ENCODE measurements at places on chromosomes 6 and 20.

DNA sequence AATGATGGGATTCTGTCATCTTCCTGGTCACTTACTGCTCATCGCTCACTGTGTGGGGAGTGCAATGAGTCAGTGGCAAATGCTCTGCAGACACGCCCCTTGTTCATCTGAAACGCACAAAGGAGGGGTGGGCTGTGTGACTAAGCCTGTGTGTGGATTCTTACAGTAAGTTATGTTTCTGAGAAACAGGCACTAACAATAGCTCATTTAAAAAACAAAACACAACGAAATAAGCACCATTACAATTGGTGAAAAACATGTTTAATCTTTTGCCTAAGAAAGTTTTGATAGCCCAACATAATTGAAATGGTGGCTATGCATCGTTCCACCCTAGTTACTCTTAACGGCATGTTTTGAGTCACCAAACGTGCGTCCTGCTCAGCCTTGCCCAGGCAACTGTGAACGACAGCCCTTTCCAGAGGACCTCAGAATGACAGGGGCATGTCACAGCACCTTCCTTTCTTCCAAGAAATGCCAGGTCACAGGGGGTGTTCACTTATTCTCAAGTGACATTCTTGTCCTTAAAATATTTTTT is 118.4 kb upstream of the SGK1 start:
- no peak for DNase-seq

- no peak for DNase-seq
Observed at GRCh38 chr20:47303736-47304135, 52.8 kb downstream of the ZMYND8 start.

GRCh38 chr6:69202768-69203167 is 567.7 kb downstream of the ADGRB3 start:
- no peak for DNase-seq

- no peak for DNase-seq
Observed at GRCh38 chr20:44448753-44449546, 26.7 kb upstream of the TTPAL start.

DNA sequence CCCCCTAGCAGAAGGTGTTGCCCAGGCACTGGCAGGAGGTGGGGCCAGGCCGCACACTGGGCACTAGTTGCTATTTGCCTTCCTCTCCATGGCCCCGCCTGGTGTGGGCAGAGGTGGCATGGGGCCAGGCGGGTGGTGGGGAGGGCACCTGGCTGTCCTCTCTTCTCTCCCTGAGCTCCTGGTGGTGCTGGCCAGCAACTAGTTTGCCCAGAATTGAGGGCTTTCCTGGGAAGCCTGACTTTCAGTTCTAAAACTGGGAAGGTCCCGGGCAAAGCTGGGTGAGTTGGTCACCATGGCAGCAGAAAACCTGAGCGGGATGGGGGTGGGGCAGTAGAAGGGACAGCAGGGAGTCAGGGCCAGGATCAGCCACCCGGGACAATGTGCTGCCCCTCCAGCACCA is 48.2 kb downstream of the RBM38 start:
- DNase-seq, result no peak

DNA sequence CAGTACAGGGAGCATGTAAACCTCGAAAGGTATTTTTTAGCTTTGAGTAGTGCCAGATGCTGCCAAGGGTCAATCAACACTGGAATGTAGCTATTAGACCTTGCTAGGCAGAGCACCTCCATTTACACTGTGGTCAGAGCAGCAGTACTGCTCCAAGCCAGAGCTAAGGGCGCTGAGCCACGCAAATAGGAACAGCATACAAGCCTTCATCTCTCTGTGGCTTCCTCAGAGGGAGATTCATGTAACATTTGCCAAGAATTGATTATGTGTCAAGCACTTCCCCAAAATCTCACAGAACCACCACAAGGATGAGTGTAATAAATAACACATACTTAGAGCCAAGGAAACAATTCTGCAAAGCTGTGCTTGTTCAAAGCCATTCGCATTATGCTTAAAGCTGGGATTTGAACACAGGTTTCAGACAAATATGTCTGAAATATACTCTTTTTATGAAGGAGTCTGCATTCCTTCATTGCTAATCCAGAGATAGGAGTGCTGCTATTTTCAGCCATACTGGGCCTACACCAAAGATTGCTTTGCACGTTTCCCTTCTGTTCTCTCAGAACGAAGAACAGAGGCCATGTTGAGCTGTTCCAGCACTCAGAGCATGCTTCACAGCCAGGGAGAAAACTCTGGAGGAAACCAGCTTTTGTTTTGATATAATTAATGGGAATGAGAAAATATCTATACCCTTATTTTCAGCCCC is 97.7 kb downstream of the SLC16A10 start:
- DNase-seq, result no peak

DNA sequence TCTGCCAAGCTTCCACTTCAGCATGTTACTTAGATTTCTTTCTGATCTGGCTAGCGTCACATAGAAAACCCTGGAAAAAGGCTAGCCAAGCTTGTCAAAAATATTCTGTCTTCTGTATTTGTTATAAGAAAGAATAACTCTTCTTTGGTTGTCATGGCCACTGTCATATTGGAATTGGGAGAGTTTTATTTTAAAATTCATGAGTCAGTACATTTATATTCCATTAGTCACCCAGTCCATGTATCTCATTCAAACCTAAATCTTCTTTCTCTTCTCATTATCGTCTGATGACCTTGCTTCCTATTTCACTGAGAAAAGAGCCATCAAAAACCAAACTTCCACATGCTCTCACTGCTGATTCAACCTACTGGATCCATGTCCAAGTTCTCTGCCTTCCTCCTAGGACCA is 65.7 kb downstream of the EPM2A start:
- no peak for DNase-seq

DNA sequence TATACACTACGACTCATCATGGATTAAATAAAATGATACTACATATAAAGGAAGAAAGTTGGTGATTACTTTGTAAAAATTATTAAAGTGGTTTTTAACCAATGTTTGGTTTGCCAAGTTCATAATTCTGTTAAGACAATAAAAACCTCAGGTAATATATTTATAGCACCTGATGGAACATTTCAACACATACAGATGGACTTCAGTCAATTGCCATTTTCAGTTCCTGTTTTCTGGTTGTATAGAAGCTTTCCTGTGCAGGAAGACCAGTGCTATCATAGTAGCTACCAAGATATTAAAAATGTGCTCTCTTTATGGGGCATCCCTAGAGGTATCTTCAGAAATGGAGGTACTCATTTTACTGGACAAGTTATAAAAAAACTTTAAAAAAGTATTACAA is 1686.4 kb downstream of the GRIK2 start:
- no peak for DNase-seq

DNA sequence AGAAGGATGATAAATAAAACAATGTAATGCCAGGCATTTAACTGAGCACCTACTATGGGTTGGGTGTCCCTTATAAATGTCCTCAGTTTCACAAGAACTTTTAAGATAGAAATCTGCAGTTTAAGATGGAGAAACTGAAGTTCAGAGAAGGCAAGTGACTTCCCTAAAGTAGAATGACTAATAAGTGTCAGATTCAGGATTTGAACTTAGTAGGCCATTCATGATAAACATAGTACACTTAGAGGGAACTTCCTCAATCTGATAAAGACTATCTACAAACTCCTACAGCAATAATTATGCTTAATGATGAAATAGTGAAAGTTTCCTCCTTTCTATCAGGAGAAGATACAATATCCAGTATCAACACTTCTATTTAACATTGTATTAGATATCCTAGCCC is 43.9 kb downstream of the NCR2 start:
- no peak for DNase-seq

GRCh38 chr6:63839485-63839884 is 203.9 kb downstream of the PHF3 start:
- DNase-seq, result no peak

DNA sequence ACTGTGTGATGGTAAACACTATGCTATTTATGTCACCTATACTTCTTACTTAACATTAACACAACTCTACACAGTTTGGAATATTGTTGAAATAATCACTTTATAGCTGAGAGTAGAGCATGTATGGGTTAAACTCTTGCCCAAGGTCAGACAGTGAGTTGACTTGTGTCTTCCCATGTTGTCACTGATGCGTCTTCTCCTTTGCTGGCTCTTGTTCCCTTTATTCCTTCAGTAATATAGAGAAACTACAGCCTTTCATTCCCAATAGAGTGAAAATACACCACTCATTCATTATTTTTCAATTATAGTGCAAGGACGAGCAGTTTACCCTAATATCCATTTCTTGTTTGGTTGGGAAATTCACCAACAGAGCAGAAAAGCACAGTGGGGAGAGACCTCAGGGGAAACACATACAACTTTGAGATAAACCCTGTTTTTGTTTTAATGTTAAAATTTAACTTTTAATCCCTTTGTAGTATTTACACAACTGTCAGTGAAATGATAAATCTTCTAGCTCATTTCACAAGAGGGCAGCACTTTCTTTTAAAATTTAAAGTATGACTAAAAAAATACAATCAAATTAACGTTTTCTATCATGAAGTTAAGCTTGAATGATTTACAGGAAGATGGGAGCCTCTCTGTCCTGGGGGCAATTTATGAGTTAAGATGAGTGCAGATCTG is 363.0 kb downstream of the UTRN start:
- DNase-seq, result no peak

- DNase-seq, result no peak
Observed at GRCh38 chr20:60126975-60127374, 168.8 kb downstream of the CDH26 start.

All from D721Med (cell line).